ENCODE measurements at places on chromosomes 7 and 10.

GRCh38 chr7:36949711-36950600, 225.7 kb upstream of the AOAH start:
- peak; percentile 49 for DNase-seq

DNA sequence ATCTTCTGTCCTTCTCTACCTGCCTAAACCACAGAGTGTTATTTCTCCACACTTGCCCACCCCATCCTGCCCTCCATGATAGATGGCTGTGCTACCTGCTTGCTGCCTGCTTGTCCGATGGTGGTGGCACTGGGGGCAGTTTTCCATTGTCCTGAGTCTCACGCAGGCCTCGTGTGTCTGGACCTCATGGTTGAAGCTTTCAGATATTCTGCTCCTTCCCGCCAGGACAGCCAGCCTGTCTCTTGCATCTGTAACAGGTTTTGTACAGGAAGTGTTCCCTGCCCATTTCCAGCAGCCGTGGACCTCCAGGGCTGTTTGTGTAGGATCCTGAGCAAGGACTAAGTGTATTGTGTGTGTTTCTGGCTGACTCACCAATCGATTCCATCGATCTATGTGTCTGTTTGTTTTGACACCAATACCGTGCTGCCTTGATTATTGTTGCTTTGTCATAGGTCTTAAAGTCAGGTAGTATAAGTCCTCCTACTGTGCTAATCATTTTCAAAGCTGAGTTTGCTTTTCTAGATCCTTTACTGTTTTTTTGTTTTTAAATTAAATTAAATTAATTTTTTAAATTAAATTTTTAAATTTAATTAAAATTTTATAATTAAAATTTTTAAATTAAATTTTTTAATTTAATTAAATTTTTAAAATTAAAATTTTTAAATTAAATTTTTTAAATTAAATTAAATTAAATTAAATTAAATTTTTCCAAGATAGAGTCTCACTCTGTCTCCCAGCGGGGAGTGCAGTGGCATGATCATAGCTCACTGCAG, 8.5 kb downstream of the IL15RA start:
- DNase-seq, result no peak

GRCh38 chr10:287814-288213, 152.6 kb downstream of the ZMYND11 start:
- DNase-seq, result no peak

DNA sequence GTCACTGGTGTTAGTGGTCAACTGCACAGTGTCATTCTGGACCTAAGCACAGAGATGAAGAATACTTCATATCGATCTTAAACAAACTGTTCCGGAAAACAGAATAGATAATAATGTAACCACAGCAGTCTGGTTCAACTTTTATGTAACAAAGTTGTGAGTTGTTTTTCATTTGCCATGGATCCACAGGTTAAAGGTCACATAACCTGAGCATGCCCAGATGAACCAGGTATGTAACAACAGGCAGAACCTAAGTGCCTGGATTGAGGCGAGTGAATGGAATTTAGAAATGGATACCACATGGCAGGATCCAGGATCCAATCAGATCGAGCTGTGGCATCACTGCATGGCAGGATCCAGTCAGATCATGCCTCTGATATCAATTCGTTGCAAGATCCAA, 87.1 kb downstream of the CLEC2L start:
- no peak for DNase-seq

DNA sequence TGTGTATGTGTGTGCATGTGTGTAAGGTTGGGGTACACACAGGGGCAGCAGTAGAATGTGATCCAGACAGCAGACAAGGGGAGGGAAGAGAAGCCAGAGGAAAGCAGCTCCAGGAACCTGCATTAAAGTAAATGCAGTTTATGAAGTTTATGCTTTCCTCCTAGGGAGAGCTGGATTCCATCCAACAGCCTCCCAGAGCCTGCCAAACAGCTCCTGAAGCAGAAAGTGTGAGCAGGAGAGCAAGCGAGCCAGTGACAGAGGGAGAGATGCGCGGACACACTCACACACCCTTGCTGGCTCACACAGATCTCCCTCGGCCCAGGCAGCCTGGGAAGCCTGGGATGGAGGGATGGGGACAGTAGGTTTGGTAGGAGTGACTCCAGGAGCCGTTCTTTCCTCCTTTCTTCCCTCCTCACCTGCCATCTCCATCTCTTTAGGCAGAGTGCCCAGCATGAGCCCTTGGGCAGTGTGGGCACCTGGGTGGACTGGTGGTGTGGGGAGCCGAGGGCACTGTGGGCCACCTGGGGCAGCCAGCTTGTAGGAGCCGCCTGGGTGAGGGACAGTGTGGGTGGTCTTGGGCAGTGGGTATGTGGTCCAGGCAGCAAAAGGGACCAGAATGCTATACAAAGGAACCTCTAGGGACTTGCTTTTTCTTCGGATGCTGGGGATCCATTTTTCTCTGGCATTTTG, 46.1 kb downstream of the PAX2 start:
- DNase-seq, result no peak

DNA sequence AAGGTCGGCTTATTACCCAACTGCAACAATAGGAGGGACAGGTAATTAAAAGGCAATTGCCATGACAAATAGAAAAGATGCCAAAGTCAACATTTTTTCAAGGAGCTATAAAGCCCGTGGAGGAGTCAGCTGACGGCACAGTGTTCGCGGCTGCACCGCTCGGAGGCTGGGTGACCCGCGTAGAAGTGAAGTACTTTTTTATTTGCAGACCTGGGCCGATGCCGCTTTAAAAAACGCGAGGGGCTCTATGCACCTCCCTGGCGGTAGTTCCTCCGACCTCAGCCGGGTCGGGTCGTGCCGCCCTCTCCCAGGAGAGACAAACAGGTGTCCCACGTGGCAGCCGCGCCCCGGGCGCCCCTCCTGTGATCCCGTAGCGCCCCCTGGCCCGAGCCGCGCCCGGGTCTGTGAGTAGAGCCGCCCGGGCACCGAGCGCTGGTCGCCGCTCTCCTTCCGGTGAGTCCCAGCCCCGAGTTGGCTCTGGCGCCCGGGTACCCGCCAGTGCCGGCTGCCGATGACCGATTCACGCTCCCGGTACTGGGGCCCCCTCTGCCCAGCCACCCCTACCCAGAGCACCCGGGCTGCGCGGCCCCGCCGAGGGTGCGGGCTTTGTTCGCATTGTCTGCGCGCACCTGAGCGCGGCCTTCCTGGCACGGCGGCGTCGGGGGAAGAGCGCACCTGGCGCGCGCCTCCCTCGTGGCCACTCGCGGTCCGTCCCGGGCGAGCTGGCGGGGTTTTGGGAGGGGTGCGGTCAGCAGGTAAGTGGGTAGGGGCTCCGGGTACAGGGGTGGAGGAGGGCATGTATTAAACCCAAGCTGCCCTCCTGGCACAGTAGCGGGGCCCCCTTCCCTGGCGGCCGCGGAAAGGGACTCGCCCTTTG, at the start of gene VWA2:
VWA2 (plus strand) TSS at position 138 of the 877 bp plus-strand sequence. CDS start 9,460 bp downstream, outside the sequence.
- DNase-seq, result peak; percentile 39

- DNase-seq, result no peak
These were observed 45.6 kb downstream of the ZNF438 start for GRCh38 chr10:30986053-30986555.

GRCh38 chr7:1884583-1885350, 214.7 kb downstream of the ELFN1 start:
- no peak for DNase-seq

- no peak for DNase-seq
These were observed 66.3 kb upstream of the KLF6 start for GRCh38 chr10:3850999-3851937.

- DNase-seq, result no peak
These were observed 21.0 kb upstream of the LRRC17 start for GRCh38 chr7:102891693-102892261.

GRCh38 chr7:68276725-68277124, 1280.1 kb downstream of the TYW1 start:
- DNase-seq, result no peak

DNA sequence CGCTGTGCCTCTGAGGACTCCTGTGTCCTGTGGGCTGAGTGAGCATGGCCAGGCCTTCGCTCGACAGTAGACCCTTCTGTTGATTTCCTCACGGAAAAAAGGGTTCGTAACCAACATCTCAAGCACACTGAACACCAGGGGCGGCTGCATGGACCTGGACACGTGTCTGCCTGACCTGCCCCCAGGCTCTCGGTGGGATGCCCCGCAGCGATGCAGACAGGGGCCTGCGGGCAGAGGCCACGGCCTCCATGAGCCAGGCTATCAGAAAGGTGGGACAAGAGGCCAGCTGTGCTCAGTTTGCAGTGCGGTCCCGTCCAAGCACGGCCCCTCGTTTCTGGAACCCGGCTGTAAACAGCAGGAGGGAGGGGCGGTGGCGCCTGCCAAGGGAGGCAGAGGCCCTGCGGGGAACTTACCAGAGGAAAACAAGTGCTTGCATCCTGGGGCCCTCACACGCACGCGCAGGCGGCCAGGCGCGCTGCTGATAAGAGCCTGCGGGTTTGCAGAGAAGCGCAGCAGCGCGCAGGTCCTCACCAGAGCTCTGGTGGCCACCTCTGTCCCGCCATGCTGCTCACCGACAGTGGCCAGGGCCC, 10.6 kb downstream of the GPR146 start:
- DNase-seq, result no peak

All from SHP77 (cell line).